Fibroblast of lung (primary cell): ENCODE measurements at places on chromosomes 1 and 21. TPM values are rescaled to one million over a fixed set of nuclear protein-coding genes. Genes with fewer than 3 reads are reported as not detected.

- no peaks in the 10 kb centered on the region for H3K36me3 ChIP-seq
- no peak overlapping the region for H3K4me3 ChIP-seq
- peaks cover 5% of the 10 kb centered on the region for H3K4me1 ChIP-seq
- H3K27ac ChIP-seq = no peak overlapping the region
- no peak for DNase-seq
These were observed 97.3 kb upstream of the RAB3GAP2 start for GRCh38 chr1:220369511-220369910.

GRCh38 chr1:38173157-38173831 is 126.7 kb upstream of the POU3F1 start:
- no peak overlapping the region for H3K4me3 ChIP-seq
- no peaks in the 10 kb centered on the region for H3K27me3 ChIP-seq
- no peak overlapping the region for H3K27ac ChIP-seq
- no peaks in the 10 kb centered on the region for H3K36me3 ChIP-seq
- no peak for DNase-seq

DNA sequence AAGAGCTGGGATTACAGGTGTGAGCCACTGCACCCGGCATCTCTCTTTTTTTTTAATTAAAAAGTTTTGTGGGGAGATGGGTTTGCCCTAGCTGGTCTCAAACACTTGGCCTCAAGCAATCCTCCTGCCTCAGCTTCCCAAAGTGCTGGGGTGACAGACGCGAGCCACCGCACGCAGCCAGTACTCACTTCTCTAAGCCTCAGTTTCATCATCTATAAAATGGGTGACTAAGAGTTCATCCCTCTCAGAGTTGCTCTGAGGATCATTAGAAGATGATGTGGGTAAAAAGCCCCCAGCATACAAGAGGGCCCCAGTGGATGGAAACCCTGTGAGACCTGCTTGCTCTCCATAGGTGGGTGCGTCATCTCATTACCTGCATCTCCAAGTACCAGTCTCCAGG is 2.5 kb upstream of the CATSPER4 start:
- no peak for DNase-seq
- peaks cover 6% of the 10 kb centered on the region for H3K27me3 ChIP-seq
- no peak overlapping the region for H3K27ac ChIP-seq
- no peak overlapping the region for H3K4me3 ChIP-seq

The ARHGAP29 gene
- total RNA-seq = 20.5 and 26.6 TPM in 2 replicates

- no peak overlapping the region for H3K27ac ChIP-seq
- no peak for DNase-seq
- no peaks in the 10 kb centered on the region for H3K4me1 ChIP-seq
- no peaks in the 10 kb centered on the region for H3K27me3 ChIP-seq
- H3K4me3 ChIP-seq = no peak overlapping the region
- no peaks in the 10 kb centered on the region for H3K36me3 ChIP-seq
These were observed 4.5 kb upstream of the KLF17 start for GRCh38 chr1:44114098-44114497.

DNA sequence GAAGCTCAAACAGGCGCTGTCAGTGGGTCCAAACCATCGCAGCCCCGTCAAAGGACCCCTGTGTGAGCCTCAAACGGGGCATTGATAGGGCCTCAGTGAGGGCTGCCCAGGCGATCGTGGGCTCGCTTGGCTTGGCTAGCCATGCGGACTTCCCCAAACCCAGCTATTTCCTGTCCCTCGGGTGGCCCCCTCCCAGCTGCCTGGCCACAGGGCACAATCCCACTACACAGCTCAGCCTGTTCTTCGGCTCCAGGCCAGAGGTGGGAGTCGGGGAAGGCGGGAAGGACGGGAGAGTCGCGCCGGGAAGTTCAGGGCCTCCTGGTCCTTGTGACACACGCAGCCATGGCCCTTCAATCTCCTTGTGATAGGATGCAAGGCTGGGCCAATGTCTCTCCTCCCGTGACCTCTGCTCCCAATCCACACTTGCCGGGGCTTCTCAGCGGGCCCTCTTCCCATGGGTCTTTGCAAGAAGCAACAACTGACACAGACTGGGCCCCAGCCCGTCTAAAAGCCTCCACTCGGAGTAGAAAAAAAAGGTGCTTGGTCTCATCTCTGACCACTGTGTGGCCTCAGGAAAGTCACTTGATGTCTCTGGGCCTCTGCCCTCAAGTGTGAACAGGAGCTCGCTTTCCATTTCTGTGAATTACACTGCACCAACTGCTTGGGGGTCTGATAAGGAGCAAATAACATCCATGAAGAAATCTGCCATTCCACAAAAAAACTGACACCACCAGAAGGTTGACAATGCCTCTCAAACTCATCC is 7.1 kb upstream of the MATN1 start:
- H3K27ac ChIP-seq = no peak overlapping the region
- no peak overlapping the region for H3K4me3 ChIP-seq
- DNase-seq = no peak
- peaks cover 4% of the 10 kb centered on the region for H3K27me3 ChIP-seq
- no peaks in the 10 kb centered on the region for H3K36me3 ChIP-seq

The ZNF593OS gene
- total RNA-seq = not detected in 2 replicates

The TRIM46 gene
- 3.1 and 4.0 TPM in 2 replicates for total RNA-seq

The PSRC1 gene
- 4.1 and 8.3 TPM in 2 replicates for total RNA-seq
